Stimulated activated CD8-positive, alpha-beta memory T cell treated with anti-CD3 and anti-CD28 coated beads, Interleukin-7, amount 100 ng/mL, for 24 hours (primary cell): ENCODE measurements at places on chromosomes 12 and 14.

DNA sequence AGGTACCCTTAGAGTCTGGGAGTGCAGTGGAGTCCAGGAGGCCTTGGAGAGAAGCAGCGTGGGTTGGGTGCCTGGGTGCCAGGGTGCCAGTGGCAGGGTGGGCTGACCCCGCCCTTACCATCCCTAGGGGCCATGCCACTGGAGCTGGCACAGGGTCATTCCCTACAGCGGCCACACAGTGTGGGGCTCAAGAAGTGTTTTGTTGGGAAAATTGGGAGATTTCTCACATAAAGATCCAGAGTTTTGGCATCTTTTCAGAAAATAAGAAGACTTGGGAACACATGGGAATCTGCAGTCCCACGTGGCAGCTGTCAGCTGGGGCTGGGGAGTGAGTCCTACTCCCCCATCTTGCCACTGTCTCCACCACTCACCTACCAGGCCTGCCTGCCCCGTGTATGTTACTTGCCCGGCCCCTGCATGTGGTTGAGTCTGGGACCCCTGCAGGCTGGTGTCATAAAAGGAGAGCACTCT lies 4.2 kb downstream of the VASH1 start:
- no peak for DNase-seq

GRCh38 chr12:31817120-31817519 lies 88.3 kb upstream of the AMN1 start:
- no peak for DNase-seq

- no peak for DNase-seq
Observed at GRCh38 chr12:132638541-132639408, 20.2 kb downstream of the P2RX2 start.

GRCh38 chr12:25401547-25402345 lies 151.0 kb upstream of the KRAS start:
- DNase-seq = no peak

DNA sequence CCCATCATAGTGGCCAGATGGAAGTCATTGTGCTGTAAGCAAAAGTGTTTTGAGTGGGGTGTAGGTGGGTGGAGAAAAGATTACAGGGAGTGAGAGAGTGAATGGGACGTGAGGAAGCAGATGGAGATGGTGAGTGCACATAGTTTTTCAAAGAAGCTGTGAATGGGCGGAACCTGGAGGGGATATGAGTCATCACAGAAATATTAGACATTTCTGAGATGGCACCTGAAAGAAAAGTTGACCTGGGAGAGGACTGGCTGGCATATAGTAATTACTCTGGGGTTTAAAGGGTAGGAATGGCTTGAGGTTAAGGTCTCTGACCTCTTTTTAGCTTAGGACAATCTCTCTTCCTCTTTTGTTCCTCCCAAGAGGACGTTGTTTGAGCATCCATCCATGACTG lies 50.5 kb downstream of the ANO4 start:
- DNase-seq = no peak

GRCh38 chr12:68495336-68496070 lies 115.2 kb upstream of the RAP1B start:
- DNase-seq = no peak

DNA sequence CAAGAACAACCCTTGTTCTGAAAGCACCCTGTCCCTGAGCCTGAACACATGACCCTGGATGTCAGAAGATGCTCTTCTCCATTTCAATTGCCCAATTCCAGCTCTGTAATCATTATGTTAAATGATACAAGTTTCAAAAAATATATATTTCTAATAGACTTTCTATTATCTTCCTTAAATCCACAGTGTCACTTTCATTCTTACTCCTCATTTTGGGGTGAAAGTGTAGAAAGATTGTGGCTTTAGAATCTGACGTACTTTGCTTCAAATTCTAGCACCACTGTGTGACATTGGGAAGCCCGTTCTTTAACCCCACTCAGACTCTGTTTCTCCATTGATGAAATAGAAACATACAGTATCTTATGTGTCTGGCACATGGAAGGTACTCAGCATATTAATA lies 83.2 kb downstream of the ETV6 start:
- DNase-seq = no peak

DNA sequence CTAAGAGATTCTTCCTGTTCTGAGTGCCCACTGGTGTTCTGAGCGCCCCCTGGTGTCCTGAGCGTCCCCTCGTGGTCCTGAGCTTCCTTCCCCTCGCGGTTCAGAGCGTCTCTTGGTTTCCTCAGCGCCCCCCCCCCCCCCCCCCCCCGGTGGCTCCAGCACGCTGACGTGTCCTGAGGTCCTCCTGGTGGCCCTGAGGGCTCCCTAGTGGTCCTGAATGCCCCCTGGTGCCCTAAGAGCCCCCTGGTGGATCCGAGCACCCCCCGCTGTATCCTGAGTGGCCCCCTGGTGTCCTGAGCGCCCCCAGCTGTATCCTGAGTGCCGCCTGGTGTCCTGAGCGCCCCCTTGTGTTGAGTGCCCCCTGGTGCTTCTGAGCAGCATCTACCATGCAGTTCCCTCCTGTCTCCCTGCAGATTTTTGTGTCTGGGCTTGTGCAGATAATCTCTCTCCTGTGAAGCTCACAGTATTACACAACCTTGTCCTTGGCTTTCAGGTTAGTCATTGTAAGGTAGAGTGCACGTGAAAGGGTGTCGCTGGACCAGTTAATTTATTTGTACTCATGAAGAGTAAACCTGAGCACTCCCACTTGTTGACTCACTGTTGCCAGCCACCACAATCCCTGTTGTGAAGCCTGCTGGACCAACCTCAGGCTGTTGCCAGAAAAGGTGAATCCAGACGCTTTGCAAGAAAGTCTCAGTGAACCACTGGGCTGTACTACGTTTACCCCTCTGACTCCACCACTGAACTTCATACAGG lies 1168.4 kb downstream of the TMEM121 start:
- peak; percentile 48 for DNase-seq

GRCh38 chr14:20714593-20715250 lies 26.2 kb downstream of the ANG start:
- DNase-seq = no peak

- no peak for DNase-seq
Observed at GRCh38 chr14:99670361-99671234, 13.5 kb upstream of the CYP46A1 start.

DNA sequence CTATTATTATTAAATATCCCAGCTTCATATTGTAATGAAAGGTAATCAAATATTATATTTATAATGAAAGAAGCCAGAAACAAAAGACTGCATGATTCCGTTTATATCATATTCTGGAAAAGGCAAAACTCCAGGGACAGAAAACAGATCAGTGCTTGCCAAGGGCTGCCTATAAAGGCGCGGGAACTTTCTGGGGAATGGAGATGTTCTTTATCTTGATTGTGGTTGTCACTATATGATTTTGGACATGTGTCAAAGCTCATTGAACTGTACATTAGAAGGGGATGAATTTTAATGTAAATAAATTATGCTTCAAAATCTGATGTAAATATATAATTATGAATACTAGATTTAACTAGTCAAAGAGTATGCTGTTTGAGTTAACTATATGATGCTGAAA lies 115.4 kb upstream of the KRAS start:
- no peak for DNase-seq

GRCh38 chr12:116656306-116656705 lies 81.6 kb downstream of the SPRING1 start:
- DNase-seq = no peak

DNA sequence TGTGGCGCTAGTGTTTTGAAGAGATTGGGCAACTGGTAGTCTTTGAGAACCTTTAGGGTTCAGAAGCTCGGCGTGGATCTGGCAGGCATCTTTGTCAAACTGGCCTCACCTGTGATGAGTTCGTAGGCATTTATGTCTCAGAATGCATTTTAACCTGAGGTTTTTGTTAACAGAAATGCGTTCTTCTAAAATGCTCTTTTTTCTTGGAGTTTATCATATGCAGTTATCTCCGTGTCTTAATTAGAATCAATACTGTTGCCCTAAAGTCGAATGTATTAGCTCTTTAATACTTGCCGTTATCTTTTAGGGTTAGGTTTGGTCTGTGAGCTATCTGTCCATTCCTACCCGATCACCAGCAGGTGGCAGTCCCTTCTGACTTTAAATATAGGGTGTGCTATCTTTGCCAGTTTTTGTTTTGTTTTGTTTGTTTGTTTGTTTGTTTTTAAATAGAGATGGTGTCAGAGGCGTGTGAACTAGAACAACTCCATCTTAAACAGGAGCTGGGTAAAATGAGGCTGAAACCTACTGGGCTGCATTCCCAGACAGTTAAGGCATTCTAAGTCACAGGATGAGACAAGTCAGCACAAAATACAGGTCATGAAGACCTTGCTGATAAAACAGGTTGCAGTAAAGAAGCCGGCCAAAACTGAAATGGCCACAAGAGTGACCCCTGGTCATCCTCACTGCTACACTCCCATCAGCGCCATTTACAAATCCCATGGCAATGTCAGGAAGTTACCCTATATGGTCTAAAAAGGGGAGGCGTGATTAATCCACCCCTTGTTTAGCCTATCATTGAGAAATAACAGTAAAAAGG lies 1.4 kb downstream of the ATF1 start:
- DNase-seq = no peak

GRCh38 chr12:100371146-100371545 lies 14.3 kb downstream of the SLC17A8 start:
- DNase-seq = no peak

DNA sequence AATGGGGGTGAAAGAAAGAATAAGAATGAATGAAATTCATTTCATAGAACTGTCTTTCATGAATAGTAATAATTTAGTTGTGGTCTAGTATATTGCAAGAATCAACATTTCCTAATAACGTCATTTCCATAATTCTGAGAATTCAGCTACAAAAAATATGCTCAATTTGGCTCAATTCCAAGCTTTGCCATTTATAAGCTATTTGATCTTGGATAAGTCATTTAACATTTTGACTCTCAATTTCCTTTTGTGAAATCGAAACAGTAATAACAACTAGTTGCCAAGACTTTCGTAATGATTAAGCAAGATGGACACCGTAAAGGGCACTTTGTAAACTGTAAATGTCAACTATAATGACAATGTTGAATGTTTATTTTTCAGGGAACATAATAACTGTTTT lies 18.1 kb downstream of the NOS1 start:
- DNase-seq = no peak

DNA sequence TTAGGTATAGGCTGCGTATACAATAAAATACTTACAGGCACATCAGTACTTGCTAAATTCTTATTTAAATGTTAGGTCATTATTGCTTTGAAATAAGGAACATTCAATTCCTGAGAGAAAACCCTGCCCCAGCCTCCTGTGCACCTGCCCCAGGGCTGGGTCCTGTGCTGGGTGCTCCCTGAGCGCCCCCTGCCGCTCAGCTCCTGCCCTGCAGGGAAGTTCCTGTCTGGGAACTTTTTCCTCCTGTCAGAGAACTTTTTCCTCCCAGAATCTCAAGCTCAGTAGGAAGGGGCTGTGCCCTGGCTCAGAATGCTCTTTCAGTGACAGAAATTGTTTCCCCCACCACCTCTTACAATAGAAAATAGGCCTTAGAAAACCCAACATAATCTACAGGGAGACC lies 751.1 kb downstream of the TMEM121 start:
- DNase-seq = no peak

DNA sequence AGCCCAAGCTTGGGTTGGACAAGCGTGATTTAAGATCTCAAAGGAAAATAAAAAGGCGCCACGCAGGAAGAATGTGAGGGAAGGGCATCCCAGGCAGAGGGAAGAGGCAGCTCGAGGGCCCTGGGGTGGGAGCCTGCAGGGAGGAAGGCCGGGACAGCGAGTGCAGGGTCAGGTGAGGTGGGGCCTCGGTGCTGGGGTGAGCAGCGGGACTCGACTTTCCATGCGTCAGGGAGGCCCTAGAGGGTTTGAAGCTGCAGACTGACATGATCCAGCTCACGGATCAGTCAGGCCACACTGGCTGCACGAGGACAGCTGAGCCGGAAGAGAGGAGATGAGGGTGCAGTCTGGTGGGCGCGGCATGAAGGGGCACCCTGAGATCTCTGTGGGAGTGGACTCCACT lies 145.8 kb downstream of the RBM19 start:
- no peak for DNase-seq

GRCh38 chr14:88129306-88130056 lies 124.5 kb downstream of the GPR65 start:
- no peak for DNase-seq

DNA sequence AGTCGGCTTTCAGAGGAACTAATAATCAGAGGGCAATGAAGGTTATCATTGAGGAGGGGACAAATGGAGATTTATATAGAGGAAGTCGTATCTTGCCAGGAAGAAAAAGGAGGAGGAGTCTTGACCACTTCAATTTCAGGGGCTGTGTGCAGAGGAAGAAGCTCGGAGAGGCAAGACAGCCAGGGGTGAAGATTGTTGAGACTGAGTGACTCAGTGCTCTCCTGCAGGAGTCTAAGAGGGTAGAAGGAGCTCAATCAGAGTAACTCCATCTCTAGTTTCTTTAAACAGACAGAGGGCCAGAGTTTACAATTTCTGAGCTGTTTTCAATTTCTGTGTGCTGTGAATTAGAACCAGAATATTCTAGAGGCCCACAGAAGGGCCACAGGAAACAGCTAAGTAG lies 439.3 kb upstream of the PRICKLE1 start:
- no peak for DNase-seq

GRCh38 chr12:119154435-119154818 lies 24.3 kb upstream of the HSPB8 start:
- no peak for DNase-seq

GRCh38 chr14:49598485-49599300 lies at the start of gene LRR1:
TSS of gene LRR1 (plus strand) at chr14:49598940. CDS start at chr14:49599021, 81 bp downstream.
- DNase-seq = peak; percentile 74

DNA sequence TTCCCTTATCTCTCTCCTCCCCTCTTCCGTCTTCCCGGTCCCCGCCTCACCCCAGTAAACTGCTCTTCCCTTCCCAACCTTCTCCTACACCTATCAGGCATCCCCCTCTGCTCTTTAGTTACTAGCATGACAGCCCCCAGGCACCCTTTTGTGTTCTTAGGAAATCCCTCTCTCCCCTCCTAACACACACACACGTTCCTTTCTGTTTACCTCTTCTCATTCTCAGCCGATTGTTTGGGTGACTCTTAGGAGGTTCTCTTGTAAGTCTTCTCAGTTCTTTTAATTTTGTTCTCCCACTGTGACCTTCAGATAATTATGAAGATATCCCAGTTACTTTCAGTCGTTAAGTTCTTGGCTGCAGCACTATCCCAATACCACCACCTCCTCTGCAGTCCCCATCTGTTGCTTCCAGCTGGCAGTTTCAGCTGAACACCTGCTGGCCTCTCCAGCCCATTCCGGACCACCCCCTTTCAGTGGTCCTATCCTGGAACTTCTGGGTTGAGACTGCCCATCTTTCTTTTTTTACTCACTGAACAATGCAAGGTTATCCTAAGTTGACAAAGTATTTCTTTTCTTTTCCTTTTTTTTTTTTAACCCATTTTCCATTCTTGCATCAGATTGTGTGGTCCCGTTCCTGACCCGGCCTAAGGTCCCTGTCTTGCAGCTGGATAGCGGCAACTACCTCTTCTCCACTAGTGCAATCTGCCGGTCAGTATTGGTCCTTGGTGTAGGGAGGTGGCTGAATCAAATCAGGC lies 711 bp downstream of the MARS1 start:
- no peak for DNase-seq

GRCh38 chr12:110943373-110943772 lies 23.0 kb upstream of the MYL2 start:
- no peak for DNase-seq

GRCh38 chr14:103428723-103429556 lies 43.7 kb downstream of the MARK3 start:
- DNase-seq = no peak
